GM06990 (cell line): ENCODE measurements at places on chromosomes 3 and 15.

DNA sequence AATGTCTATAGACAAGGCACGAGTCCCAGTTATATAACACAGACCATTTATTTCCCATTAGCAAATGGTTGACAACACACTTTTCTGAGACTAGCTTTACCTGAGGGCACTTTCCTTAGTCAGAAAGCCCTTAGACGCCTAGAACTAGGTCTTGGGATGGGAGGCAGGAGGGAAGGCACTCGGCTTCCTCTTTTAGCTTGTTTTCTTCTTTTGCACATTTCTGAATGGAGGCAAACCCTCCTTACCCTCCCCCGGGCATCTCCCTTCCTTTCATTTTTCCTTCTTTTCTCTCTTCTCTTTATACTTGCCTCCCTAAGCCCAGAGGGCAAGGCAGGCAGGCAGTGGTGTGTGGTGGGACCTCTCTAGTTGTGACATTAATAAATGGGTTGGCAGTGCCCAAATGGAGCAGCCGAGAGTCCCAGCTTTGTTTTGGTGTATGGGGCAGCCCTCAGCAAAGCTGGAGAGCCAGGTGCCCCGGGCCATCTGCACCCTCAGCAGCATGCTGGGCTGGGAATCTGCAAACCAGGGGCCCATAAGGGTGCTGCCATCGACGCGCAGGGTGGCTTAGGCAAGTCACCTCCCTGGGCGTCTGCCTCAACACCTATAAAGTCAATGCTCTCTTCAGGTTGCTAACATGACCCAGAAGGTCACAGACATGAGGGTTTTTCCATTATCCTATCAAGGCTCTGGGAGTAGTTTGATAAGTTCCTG lies 21.1 kb upstream of the BCL2L10 start:
- DNase-seq: no peak

- DNase-seq: no peak
Observed at GRCh38 chr3:42099020-42099765, 8.0 kb downstream of the TRAK1 start.

DNA sequence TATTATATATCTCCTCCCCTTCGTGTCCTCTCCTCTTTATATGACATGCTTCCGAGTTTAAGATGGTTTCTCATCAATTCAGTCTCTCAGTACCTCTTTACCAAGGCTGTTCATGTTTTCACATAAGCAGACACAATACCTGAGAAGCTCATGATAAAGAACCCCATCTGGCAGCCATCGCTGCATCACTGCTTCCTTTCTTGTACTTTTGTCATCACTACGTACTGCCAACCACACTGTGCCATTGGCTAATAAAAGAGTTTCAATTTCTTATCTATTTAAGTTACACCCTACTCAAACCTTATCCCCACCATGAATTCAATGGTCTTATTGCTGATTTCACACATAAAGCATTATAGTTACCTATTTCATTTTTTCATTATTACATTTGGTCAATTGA lies 484.7 kb upstream of the CNTN4 start:
- DNase-seq: no peak

GRCh38 chr3:19559724-19560442 lies 374.1 kb downstream of the EFHB start:
- peak; percentile 71 for DNase-seq

DNA sequence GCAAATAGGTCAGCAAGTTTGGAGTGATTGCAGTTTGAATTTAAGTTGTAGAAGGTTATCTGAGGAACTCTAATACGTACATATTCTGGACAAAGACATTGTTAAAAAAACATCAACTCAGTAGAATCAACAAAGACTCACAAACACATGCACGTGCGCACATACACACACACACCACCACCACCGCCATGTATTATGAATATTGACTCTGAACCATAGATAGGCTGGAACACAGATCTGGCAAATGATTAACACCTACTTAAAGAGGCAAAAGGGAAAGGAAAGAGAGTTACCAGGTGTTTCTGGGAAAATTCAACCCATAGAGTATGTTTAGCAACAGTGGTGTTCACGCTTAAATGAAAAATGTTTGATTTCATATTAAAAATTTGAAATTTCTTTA lies 334.2 kb upstream of the ALCAM start:
- no peak for DNase-seq

GRCh38 chr3:184656458-184656828 lies 55.4 kb downstream of the MAGEF1 start:
- no peak for DNase-seq

- no peak for DNase-seq
Observed at GRCh38 chr15:41543521-41543870, 561 bp downstream of the RPAP1 start.

GRCh38 chr3:82080792-82081191 lies 319.3 kb upstream of the GBE1 start:
- DNase-seq: no peak

DNA sequence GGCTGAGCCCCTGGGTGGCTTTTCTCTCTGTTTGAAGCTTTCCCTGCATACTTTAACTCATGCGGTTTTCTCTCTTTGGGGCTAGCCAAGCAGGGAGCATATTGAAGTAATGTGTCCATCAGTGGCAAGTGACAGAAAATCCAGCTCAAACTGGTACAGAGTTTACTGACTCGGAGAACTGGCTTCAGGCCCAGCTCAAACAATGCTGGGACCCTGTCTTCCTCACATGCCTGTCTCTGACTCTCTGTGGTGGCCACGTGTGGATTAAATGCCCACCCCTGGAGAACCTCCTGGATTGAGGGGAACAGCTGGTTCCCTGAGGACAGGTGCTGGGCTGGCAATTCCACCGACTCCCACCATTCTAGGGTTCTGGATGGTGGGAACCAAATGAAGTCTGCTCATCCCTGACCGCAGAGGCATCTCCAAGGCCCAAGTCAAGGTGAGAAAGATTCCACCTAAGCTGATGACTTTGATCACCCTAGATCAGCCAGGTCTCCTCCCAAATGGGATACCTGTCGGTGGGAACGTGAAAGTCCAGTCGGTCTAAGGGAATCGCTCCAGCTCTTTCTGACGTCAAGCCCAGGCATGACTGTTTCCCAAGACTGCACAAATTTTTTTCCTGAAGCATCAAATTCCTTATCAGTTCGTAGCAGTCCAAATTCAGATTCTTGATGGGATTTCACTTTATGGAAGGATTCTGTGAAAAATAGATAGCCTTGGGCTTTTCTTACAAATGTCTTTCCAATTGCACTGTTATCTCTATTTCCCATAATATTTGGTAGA lies 16.3 kb upstream of the HDAC11 start:
- DNase-seq: no peak

GRCh38 chr15:25730918-25731317 lies 132.2 kb downstream of the ATP10A start:
- DNase-seq: no peak

- DNase-seq: no peak
Observed at GRCh38 chr15:37931321-37931720, 3.1 kb upstream of the TMCO5A start.

DNA sequence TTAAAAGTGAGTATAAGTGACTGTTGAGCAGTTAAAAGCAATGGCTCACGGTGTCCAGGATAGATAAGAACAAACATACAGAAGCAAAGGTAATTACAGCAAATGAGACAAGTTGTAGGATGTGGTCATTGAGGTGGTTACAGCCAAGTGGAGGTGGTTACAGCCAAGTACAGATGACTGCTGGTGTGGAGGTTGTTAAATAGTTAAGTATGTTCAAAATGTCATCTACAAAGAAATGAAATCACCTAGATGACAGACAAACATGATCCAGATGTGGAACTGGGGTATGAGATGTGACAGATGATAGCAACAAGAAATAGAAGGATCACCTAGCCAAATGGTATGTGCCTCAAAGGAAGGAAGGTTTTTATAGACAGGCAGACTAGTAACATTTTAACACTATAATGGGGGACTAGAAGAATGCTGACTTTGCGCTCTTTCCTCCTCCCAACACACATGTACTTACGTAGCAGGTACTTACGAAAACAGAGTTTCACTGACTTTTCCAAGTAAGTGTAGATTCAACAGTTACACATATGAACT lies 6.8 kb upstream of the ANKRD28 start:
- peak; percentile 69 for DNase-seq

DNA sequence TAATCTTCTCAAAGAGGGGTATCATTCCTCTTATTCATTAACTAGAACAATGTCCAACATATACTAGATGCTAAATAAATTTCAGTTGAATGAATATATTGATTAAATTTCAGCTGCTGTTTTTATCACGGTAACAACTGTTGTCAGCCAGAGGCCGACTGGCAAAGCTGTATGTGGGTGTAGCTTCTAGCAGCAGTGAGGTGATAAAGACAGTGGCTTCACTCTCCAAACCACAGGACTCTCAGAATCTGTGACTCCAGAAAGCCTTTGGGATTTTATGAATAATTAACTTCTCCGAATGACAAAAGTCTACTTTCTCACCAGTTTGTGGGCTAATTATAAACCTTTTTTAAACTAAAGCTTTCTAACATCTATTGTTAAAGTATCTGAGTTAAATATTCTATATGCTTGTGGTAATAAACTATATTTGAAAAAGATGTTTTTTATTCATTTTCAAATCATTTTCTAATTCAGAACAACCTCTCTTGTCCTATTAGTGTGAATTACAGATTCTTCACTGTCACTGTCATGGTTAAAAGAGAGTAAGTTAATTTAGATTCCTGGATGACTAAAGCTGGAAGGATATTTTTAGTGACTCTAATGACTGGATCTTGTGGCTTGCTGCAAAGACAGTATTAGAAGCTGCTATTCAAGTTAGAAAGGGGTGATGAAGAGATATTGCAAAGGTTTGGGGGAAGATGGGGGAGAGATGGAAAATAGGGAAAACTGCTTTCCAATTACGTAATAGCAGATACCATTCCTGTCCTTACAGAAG lies 796.4 kb upstream of the ARPP21 start:
- no peak for DNase-seq

- DNase-seq: no peak
Observed at GRCh38 chr3:165642761-165643420, 194.3 kb downstream of the BCHE start.

DNA sequence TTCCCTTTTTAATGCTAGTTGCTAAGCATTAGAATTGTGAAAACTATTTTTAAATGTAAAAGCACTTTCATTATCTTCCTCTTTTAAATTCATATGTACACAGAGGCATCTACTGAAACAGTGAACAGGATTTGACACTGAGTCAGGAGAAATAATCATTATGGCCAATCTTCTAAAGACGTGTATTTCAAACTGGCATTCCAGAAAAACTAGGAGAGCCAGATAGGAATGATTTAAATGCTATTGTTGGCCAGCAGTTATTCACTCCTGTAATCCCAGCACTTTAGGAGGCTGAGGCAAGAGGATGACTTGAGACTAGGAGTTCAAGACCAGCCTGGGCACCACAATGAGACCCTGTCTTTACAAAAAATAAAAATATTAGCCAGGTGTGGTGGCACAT lies 67.6 kb upstream of the RAP2B start:
- DNase-seq: no peak

- DNase-seq: no peak
Observed at GRCh38 chr15:32843219-32843815, 125.5 kb downstream of the GREM1 start.

GRCh38 chr15:38243278-38244055 lies 9.2 kb upstream of the SPRED1 start:
- no peak for DNase-seq

- no peak for DNase-seq
Observed at GRCh38 chr15:101089579-101090427, 162.0 kb downstream of the CHSY1 start.

GRCh38 chr15:83100097-83100646 lies 7.3 kb upstream of the TM6SF1 start:
- DNase-seq: no peak

- DNase-seq: no peak
Observed at GRCh38 chr3:71042759-71043158, 540.8 kb downstream of the FOXP1 start.

DNA sequence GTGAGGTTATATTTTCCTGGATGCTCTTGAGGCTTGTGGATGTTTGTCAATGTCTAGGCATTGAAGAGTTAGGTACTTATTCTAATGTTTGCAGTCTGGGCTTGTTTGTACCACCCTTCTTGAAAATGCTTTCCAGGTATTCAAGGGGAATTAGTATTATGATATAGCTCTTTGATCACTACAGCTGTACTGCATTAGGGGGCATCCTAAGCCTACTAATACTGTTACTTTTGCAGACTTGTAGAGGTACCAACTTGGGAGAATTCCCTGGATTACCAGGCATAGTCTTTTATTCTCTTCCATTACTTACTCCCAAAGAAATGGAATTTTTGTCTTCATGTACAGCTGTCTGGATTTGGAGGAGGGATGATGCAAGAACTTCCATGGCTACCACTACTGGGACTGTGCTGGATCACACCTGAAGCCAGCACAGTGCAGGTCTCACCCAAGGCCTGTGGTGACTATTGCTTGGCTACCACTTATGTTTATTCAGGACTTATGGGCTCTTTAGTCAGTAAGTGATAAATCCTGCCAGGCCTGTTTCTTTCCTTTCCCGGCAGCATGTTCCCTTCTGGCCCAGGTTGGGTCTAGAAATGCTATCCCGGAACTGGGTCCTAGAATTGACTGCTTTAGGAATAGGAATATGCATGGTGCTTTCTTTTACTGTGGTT lies 402.9 kb downstream of the IL20RB start:
- no peak for DNase-seq

- no peak for DNase-seq
Observed at GRCh38 chr15:95930659-95931375, 399.7 kb upstream of the NR2F2 start.

DNA sequence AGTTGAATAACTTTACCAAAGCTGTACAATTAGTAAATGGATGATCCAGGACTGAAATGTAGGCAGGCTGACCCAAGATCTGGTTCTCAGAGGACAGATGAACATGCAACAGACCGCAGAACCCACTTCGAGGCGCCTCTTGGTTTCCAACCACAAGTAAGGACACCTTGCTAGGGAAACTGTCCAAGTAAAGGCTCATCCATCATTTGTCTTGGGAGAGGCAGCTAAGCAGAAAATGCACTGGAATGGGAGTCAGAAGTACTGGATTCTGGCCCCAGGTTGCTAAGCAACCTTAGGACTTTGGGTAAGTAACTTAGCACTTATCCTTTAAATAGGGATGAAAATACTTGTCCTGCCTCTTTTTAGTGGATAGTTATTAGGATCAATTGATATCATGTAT lies 366.3 kb upstream of the LRRC3B start:
- DNase-seq: no peak

DNA sequence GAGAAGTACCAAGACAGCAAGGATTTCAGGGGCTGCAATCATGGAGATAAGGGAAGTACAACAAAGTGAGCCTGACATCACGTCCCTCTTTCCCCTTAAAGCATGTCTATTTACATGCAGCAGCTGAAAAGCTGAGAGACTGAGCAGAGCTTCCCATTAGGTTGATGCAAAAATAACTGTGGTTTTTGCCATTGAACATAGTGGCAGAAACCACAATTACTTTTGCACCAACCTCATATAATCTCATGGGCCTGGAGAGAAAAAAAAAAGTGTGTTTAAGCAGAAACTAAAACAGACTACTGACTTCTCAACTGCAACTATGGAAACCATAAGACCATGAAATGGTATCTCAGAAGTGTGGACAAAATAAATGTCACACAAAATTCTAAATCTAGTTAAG lies 48.3 kb downstream of the CCDC12 start:
- DNase-seq: peak; percentile 55

GRCh38 chr3:73213896-73214295 lies 152.4 kb downstream of the EBLN2 start:
- no peak for DNase-seq
